Calu3 (cell line): ENCODE measurements at places on chromosomes 1 and 21. TPM values are rescaled to one million over a fixed set of nuclear protein-coding genes. Genes with fewer than 3 reads are reported as not detected.
A peak's percentile ranks its signal among the peaks of the same experiment; 100 is the strongest.

DNA sequence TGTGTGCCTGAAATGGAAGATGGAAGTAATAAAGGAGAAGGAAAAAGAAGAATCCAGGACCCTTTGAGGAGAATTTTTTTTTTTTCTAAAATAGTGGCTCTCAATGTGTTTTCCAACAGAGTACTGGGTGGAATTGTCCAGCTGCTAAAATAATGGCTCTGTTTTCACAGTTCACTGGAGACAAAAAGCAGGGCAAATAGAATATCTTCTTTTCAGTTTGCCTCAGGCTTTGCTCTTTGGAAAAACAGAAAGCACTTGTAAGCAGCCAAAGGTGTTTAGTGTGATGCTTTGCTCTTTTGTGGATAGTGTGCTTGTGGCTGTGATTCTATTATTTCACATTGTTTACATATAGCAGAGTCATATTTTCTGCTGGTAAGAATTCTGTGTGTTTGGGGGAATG lies 77.4 kb upstream of the MROH9 start:
- no peaks in the 10 kb centered on the region for H3K36me3 ChIP-seq
- no peaks in the 10 kb centered on the region for H3K4me1 ChIP-seq
- no peak for DNase-seq
- no peaks in the 10 kb centered on the region for H3K27me3 ChIP-seq
- H3K27ac ChIP-seq = no peak overlapping the region
- no peak overlapping the region for H3K4me3 ChIP-seq

GRCh38 chr1:48214820-48215219 lies 7.7 kb upstream of the SLC5A9 start:
- H3K27me3 ChIP-seq = peaks cover 61% of the 10 kb centered on the region
- H3K36me3 ChIP-seq = no peaks in the 10 kb centered on the region
- no peak overlapping the region for H3K4me3 ChIP-seq
- no peak overlapping the region for H3K27ac ChIP-seq
- DNase-seq = no peak
- no peaks in the 10 kb centered on the region for H3K4me1 ChIP-seq

- H3K36me3 ChIP-seq = peaks cover 6% of the 10 kb centered on the region
- H3K27ac ChIP-seq = no peak overlapping the region
- no peak overlapping the region for H3K4me3 ChIP-seq
Observed at GRCh38 chr1:234473118-234473517, 5.9 kb downstream of the TARBP1 start.

DNA sequence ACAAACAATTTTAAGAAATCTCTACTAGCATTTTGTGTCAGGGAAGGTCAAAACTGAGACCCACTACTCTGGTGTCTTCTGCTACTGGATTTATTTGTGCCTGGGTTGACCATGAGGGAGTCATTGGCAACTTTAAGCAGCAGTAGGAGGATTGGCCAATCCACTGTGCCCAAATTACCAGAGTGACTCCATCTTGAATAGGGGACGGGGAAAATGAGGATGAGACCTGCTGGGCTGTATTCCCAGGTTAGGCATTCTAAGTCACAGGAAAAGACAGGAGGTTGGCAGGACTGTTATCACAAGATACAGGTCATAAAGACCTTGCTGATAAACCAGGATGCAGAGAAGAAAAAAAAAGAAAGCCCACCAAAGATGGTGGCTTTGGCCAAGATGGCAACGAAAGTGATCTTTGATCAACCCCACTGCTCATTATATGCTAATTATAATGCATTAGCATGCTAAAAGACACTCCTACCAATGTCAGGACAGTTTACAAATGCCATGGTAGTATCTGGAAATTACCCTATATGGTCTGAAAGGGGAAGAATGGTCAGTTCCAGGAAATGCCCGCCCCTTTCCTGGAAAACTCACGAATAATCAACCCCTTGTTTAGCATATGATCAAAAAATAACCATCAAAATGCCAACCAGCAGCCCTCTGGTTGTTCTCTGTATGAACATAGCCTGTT lies 200.9 kb downstream of the LTN1 start:
- DNase-seq = no peak
- no peaks in the 10 kb centered on the region for H3K4me1 ChIP-seq
- no peaks in the 10 kb centered on the region for H3K36me3 ChIP-seq

DNA sequence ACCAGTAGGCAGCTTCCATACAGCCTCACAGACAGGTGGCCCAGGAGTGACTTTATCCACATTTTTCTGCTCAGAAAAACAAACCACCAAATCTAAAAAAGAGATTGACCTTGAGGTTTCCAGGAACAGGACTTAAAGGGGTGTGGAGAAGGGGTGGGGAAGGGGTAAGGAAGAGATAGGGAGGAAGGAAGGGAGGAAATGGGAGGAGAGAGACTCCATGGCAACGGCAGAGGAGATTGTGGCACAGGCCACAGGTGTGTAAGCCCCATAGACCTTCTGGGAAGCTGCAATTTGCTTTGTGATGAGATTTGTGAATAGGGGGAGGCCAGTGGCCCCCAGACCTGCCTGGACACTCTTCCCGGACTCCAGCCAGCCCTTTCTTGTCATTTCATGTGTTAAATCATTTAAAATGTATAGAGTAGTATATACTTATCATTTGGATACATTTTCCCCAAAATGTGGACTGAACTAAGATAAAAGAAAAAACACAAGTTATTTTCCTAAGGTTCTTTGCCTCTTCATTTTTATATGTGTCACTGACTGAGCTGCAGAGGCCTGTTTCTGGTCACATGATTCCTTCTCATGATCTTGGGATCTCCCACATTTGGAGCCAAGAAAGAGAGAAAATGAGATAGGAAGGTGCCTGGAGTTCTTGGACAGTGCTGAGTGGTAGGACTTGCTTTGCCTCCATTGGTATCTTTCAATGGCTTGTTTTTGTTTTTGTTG lies 55.5 kb downstream of the CLIC6 start:
- no peaks in the 10 kb centered on the region for H3K36me3 ChIP-seq
- DNase-seq = no peak
- no peak overlapping the region for H3K27ac ChIP-seq
- no peaks in the 10 kb centered on the region for H3K4me1 ChIP-seq
- no peak overlapping the region for H3K4me3 ChIP-seq

DNA sequence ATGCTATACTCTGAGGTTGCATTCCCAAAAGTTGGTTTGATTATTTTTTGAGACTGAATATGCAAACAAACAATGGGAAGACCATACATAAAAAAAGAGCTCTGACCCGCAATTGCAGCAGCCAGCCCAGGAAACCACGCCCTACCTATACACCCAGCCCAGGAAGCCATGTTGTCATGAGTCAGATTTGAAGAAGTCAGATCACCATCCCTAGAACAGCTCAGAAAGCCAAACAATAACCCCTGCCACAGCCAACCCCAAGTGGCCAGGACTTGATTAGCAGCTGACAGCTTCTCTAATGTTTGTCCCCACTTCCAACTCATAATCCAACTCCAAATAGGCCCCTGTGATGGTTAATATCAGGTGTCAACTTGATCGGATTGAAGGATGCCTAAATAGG lies 621.9 kb downstream of the NPHP4 start:
- no peaks in the 10 kb centered on the region for H3K4me1 ChIP-seq
- no peak overlapping the region for H3K4me3 ChIP-seq
- H3K27ac ChIP-seq = no peak overlapping the region
- no peaks in the 10 kb centered on the region for H3K27me3 ChIP-seq
- H3K36me3 ChIP-seq = no peaks in the 10 kb centered on the region
- DNase-seq = no peak

DNA sequence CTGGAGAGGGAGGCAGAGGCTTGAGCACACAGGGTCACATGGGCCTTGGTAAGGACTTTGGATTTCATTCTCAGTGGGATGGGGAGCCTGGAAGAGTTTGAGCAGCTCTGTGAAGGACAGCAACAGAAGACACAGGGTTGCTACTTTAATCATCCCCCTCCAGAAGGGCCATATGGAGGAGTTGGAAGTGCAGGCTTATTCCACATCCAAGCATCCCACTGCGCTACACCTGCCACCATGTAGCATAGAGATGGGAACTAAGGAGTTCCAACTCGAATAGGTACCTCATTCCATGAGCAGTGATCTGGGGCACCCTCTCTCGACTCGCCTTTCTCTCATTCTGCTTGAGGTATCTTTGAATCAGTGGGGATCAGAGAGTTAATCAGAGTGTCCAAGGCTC lies 54.0 kb upstream of the CTTNBP2NL start:
- H3K4me1 ChIP-seq = no peaks in the 10 kb centered on the region
- DNase-seq = no peak
- H3K27me3 ChIP-seq = peaks cover 96% of the 10 kb centered on the region
- no peak overlapping the region for H3K27ac ChIP-seq
- H3K36me3 ChIP-seq = no peaks in the 10 kb centered on the region

DNA sequence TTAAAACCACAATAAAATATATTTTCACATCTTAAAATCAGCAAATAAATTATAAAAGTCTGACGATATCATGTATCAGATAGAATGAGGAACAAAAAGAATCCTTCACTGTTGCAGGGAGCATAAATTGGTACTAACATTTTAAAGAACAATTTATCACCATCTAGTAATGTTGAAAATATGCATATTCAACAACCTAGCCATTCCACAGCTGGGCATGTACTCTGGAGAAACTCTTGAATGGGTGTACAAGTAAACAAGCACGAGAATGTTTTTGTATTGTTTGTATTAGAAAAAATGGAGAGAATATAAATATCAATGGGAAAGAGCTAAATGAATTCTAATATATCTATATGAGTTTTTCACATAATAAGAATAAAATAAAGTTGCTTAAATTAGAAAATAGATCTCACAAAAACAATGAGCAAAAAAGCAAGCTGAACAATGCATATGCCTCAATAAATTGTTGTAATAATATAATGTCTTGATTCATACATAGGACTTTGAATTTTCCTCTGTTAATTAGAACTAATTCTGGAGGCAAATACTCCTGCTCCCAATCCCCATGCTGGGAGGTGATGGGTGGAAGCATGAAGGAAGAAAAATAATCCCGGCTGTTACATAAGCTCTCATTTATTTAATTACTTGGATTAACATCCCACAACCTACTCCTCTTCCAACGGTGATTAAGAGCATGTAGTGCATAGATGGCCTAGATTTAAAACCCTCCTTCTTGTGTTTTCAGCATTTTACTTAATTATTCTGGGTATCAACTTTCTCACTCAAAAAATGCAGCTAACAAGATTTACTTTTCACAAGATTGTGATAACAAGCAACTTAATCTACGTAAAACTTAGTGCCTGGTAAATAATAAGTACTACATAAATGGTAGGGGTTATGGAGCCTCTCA lies 5.5 kb upstream of the FMO2 start:
- no peak for DNase-seq
- H3K27ac ChIP-seq = no peak overlapping the region
- H3K4me3 ChIP-seq = no peak overlapping the region
- no peaks in the 10 kb centered on the region for H3K27me3 ChIP-seq

DNA sequence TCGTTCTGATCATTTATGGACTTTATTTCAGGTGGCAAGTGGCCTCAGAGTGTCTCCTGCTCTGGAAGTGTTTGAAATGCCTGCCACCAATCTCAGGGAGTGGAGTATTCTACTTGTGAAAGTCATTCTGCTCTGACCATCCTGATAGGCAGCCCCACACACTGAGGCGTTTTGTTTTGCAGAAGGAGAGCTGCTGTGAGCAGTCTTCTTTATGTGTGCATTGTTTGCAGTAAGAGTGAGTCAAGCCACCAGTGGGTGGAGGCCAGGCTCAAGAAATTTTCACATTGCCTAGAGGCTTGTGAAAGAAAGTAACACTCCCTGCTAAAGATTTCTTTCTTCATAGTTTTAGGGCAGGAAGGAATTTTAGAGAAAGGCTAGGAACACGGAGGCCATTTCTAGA lies 204.4 kb downstream of the SLC35F3 start:
- H3K4me3 ChIP-seq = no peak overlapping the region
- H3K27me3 ChIP-seq = peaks cover 16% of the 10 kb centered on the region
- no peak for DNase-seq

- H3K36me3 ChIP-seq = peaks cover 6% of the 10 kb centered on the region
- H3K4me3 ChIP-seq = no peak overlapping the region
- H3K27ac ChIP-seq = peak overlapping the region; percentile 8
- no peaks in the 10 kb centered on the region for H3K27me3 ChIP-seq
Observed at GRCh38 chr1:184866991-184867788, 107.1 kb downstream of the NIBAN1 start.

- H3K4me1 ChIP-seq = peaks cover 17% of the 10 kb centered on the region
- DNase-seq = peak; percentile 50
- peaks cover 10% of the 10 kb centered on the region for H3K36me3 ChIP-seq
- no peaks in the 10 kb centered on the region for H3K27me3 ChIP-seq
- peak overlapping the region; percentile 64 for H3K4me3 ChIP-seq
Observed at GRCh38 chr1:212566522-212567479, 41.8 kb upstream of the ATF3 start.

DNA sequence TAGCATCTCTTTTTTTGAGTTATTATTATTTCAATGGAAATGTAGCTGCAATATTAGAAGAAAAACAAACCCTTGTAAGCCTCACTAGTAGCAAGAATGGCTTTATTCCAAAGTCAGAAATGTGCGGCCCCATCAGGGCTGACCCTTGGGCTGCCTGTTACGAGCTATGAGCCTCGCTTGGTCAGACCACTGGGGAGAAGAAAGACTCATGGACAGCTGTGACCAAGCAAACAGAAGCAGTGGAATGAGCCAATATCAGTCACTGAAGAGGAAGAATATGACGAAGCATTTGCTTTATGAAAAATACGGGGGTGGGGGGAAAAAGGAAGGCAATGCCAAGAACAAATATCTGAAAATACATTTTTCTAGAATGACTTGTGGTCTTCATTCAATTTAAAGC lies 504.5 kb downstream of the LMO4 start:
- no peaks in the 10 kb centered on the region for H3K4me1 ChIP-seq
- H3K36me3 ChIP-seq = no peaks in the 10 kb centered on the region
- H3K27me3 ChIP-seq = no peaks in the 10 kb centered on the region

DNA sequence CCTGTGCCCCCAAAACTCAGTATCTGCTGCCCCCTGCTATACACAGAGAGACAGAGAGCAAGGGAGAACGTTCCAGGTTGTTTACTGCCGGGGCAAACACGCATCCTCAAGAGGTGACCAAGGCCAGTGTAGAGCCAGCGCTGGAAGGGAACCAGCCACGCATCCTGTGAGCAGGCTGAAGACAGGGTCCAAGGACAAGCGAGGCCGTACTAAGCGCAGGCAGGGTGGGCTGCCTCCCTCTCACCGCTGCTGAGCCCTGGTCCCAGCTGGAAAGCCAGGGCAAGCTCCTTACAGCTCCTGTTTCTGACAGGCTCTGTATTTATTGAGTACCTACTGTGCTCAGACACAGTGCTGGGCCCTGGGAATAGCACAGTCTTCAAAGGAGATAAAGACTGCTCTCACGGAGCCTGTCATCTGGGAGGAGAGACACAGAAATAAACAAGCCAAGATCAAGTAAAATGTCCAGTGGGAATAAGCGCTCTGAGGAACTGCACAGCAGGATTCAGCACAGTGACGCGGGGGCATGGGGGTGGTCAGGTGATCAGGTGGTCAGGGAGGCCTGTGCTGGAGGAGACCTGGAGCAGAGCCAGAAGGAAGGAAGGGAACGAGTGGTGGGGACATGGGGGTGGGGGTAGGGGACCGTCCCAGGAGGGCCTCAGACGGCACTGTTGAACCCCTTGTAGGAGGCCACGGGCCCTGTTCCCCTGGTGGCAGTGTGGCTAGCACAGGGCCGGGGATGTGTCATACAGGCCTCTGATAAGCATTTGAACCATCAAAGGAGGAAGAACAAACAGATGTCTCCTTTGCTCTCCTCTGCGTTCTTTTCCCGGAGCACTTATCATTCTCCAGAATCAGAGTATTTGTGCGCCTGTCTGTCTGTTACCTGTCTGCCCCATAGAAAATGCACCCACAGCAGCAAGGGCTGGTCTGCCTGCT lies 37.8 kb upstream of the EFHD2 start:
- no peaks in the 10 kb centered on the region for H3K36me3 ChIP-seq
- H3K27ac ChIP-seq = no peak overlapping the region
- H3K27me3 ChIP-seq = no peaks in the 10 kb centered on the region
- no peak overlapping the region for H3K4me3 ChIP-seq
- H3K4me1 ChIP-seq = peaks cover 7% of the 10 kb centered on the region

The EDN2 gene
- 0.28 TPM in 1 of 2 replicates, not detected in the other for total RNA-seq

The MYCL gene
- 0.59 and 0.78 TPM in 2 replicates for total RNA-seq

The UBE2U gene
- not detected in 2 replicates for total RNA-seq

The KPNA6 gene
- total RNA-seq = 84.3 and 84.4 TPM in 2 replicates

The KRTAP19-1 gene
- not detected in 2 replicates for total RNA-seq

The CD101 gene
- 0.31 and 0.76 TPM in 2 replicates for total RNA-seq

The GRHL3 gene
- 1.4 and 2.9 TPM in 2 replicates for total RNA-seq

The DENND4B gene
- 89.0 and 90.0 TPM in 2 replicates for total RNA-seq
